Stimulated activated CD4-positive, alpha-beta T cell treated with anti-CD3 and anti-CD28 coated beads, Interleukin-15, amount 100 ng/mL, for 48 hours (primary cell): ENCODE measurements at places on chromosomes 1 and 21.

DNA sequence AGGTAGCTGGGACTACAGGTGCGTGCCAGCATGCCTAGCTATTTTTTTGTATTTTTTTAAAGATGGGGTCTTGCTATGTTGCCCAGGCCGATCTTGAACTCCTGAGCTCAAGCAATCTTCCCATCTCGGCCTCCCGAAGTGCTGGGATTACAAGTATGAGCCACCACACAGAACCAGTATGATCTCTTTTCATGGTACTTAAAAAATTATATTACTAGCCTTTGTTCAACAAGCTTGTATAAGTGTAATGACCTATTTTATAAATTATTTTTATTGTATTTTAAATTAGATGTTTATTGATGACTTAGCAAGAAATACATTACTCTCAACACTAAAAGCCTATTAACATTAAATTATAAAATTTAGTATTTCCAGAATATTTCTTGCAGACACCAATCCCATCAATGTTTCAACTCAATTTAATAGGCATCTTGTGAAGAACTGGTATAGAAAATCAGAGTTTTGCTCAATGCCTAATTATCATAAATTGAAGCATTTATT lies 36.0 kb upstream of the MTF2 start:
- no peak for DNase-seq

DNA sequence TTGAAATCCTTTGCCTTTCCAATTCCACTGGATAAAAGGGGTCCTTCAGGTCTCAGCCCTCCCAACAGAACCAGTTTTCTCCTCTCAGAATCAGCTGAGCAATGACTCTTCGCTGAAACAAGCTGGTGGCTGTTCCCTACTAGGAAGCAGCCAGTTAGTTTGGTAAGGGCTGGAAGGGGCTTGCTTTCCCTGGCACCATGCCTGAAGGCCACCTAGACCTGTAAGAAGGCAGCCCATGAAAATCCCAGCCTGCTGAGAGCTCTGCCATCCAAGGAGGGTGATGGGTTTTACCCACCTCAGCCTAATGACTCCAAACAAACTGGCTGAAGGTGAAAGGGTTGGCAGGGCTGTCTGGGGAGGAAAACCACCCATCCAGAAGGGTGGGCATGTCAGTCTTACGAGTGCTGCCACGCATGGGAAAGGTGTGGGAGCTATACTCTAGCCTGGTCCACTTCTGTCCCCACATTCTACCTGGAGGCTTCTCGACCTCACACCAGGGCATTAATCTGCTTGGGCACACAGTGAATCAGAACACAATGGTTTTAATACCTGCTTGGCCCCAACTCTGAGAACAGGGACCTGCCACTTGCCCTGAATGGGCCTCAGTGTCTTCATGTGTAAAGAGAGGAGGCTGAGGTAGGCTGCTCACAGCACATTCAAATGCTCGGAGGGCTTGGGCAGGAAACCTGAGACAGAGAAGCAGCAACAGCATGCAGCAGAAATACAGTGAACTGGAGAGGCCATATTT lies 53.0 kb downstream of the CD46 start:
- DNase-seq, result no peak

DNA sequence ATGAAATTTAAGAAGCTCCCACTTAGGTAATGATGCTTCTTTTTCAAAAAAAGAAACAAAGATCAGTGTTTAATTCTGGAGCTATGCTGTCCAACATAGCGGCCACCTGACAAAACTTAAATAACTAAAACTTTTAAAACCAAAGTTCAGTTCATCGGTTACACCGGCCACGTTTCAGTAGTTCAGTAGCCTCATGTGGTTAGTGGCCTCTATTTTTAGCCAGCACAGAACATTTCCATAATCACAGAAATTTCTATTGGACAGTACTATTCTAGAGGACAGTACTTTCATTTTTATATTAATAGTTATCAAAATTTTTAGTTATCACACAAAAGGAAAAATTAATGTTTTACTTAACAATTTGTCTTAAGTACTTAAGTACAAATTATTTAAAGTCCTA lies 141.0 kb downstream of the USP25 start:
- DNase-seq, result no peak

DNA sequence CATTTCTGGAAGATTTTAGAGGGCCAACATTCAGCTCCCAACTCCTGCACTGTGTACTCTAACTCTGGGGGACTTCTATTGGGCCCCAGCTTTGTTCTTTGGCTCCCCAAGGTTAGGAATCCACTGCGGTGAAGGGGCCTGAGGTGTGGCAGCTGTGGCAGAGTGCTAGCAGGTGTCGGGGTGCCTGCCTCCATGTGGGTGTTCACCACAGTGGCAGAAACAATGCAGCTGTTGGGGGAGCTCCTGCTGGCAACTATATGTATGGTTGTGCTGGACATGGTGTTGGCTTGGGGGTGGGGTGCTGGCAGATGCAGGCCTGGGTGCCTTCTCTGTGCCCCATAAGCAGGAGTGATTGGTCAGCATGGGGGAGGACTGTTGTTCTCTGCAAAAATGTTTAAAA lies 95.5 kb downstream of the ST6GALNAC3 start:
- no peak for DNase-seq

GRCh38 chr1:207463571-207463970 lies 9.4 kb downstream of the CR2 start:
- DNase-seq, result no peak

DNA sequence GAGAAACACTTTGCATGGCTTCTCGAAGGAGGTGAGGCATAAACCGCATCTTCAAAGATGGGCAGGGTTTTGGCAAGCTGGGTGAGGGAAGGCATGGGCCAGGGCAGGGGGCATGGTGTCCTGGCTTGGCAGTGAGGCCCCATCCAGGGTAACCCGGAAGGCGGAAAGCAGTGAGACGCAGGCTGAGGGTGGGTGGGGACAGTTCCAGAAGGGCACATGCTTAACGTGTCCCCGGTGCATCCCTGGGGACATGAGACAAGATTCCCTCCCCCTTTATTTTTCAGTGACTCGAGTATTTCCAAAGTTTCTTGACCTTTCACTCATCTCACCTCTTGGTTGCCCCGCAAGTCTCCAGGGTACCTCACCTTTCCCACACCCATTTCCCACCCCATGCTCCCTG lies 122.8 kb upstream of the SLC25A33 start:
- DNase-seq, result no peak

DNA sequence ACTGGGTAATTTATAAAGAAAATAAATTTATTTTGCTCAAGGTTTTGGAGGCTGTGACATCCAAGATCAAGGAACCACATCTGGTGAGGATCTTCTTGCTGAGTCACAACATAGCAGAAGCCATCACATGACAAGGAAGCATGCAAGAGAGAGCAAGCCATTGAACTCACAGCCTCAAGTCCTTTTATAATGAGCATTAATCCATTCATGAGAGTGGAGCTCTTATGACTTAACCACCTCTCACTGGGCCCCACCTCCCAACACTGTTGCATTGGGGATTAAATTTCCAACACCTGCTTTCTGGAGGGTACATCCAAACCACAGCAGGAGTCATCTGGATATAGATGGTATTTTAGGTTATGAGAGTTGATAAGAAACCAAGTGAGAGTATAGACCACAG lies 20.6 kb upstream of the EGLN1 start:
- DNase-seq, result no peak

GRCh38 chr1:117615474-117615873 lies 9.6 kb downstream of the TENT5C start:
- DNase-seq, result no peak

DNA sequence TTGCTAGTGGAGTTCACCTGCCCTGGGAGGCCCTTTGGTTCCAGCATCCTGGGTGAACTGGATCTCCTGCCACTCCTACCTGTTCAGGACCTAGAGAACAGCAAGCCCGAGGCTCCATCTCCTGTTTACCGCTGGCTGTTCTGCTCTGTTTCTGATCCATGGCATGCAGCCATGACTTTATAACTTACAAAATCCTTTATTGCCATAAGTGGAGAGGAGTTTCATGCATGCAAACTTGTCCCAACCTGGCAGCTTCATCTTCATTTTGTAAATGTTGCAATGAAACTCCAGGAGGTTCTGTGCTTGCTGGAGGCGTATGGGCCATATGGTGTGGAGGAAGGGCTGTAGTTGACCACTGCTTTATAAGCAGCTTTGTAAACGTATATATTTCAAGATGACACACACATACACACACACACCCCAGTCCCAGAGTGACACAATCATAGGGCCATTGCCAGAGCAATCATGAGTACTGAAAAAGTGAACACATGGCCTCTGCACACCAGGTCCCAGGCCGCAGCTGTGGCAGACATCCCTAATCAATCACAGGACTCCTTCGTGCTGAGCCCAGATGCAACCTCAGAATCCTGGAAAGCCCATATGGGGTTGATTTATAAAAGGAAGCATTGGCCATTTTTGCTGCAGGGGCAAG lies 69.0 kb downstream of the UBIAD1 start:
- DNase-seq, result no peak

DNA sequence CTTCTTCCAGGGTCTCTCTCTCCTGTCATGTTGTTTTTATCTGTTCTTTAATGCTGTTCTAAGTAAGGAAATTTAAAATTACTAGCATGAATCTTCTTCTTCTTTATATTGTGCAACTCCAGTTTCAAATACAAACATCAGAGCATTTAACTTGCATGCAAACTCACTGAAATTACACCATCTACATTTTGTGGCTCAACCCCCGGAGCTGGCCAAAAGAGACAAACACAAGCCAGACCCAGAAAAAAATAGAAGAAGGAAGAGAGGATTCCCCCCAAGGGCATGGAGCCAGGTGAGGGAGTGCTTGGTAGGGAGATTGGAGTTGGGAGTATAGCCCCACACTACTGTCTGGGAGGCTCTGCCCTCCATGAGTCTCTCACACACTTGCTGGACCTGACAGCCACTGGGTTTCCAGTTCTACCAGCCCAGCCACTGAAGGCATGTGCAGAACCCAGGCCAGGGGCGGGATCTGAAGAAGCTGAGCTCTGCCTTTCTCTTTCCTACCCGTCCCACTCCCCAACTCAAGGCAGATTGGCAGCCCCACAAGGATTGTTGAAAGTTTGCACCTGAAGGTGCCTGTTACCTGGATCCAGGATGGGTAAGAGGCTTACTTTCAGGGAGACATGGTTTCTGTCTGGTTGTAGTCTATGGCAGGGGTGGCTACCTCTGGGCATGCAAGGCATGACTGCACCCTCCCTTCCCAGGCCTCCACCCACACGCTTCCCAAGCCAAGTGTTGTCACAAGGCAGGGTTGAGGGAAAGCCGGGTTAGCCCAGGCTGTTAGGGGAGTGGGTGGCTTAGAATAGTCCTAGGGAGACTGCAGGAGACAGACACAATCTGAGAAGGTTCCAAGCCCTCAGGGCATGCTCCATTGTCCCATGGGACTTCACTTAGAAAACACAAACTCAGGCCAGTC lies 297.2 kb downstream of the TGFB2 start:
- DNase-seq, result no peak

- DNase-seq, result no peak
Observed at GRCh38 chr1:183580281-183580682, 10.0 kb downstream of the NCF2 start.

GRCh38 chr1:908661-909060 lies 15.1 kb upstream of the SAMD11 start:
- no peak for DNase-seq

- no peak for DNase-seq
Observed at GRCh38 chr1:155077758-155078445, 735 bp upstream of the EFNA3 start.

- DNase-seq, result no peak
Observed at GRCh38 chr1:156401041-156401574, 32.1 kb downstream of the RHBG start.

- DNase-seq, result no peak
Observed at GRCh38 chr1:84715342-84716019, 25.2 kb upstream of the SSX2IP start.

GRCh38 chr1:38241594-38242334 lies 195.2 kb upstream of the POU3F1 start:
- DNase-seq, result no peak

- no peak for DNase-seq
Observed at GRCh38 chr1:155010211-155010918, 7.8 kb downstream of the ZBTB7B start.

DNA sequence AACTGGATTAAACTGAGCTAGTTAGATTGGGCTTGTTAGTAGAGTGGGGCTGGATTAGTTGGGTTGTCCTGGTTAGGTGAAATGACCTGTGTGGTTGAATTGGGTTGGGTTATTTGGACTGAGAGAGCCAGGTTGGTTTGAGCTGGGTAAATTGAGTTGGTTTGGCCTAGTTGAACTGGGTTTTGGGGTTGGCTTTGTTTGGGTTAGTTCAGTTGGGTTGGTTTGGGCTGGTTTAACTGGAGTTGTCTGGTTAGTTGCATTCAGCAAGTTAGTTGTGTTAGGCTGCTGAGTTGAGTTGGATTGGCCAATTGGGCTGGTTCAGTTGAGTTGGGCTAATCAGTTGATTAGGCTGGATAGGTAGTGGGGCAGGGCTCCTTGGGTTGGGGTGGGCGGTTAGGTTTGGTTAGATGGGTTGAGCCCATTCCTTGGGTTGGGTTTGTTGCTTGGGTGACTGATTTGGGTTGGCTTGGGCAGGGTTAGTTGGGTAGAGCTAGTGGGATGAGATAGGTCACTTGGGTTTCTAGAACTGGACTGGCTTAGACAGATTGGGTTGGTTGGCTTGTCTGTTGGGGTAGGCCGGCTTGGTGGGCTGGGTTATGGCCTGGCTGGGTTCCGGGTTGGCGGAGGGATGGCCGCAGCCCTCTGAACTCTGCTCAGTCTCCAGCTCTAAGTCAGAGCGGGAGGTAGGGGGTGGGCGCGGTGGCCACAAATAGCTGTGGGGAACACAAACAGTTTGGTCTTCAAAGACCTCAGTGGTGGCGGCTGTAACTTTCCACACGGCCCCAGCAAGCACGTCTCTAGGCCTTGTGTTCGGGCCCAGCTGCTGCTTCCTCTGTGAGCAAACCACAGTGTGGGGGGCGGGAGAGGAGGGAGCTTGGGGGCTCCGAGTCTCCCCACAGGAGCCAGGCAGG lies 67.2 kb upstream of the RUNX3 start:
- no peak for DNase-seq

DNA sequence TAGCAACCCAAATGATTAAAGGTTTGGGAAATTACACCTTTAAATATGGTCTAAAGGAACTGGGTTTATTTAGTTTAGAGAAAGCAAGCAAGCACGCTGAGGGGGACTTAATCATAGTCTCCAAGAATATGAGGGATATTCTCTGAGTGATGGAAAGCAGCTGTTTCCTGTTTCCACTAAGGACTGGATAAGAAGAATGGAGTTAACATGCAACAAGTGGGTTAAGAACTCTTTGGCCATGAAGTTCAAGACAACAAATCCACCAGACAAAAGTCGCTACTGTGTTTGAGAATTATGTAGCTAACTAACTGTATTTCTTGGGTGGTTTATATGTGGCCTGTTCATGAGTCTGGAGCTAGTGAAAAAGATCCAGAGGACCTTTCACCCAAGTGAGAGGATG lies 85.7 kb downstream of the TGFB2 start:
- no peak for DNase-seq

- no peak for DNase-seq
Observed at GRCh38 chr21:35179990-35180540, 131.0 kb upstream of the RUNX1 start.

DNA sequence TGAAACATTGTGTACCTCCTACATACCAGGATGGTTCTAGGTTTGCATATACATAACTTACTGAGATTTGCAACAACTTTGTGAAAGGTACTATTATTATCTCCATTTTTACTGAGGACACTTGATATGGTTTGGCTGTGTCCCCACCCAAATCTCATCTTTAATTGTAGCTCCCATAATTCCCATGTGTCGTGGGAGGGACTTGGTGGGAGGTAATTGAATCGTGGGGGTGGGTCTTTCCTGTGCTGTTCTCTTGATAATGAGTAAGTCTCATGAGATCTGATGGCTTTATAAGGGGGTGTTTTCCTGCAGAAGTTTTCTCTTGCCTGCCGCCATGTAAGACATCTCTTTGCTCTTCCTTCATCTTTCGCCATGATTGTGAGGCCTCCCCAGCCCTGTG lies 40.1 kb downstream of the IGSF21 start:
- DNase-seq, result no peak

GRCh38 chr1:176888471-176889032 lies 276.0 kb downstream of the ASTN1 start:
- no peak for DNase-seq
